AG20443 (cell line): ENCODE measurements at places on chromosomes 4 and X.

- no peak for DNase-seq
Observed at GRCh38 chr4:116499-116898, 7.8 kb upstream of the ZNF718 start.

DNA sequence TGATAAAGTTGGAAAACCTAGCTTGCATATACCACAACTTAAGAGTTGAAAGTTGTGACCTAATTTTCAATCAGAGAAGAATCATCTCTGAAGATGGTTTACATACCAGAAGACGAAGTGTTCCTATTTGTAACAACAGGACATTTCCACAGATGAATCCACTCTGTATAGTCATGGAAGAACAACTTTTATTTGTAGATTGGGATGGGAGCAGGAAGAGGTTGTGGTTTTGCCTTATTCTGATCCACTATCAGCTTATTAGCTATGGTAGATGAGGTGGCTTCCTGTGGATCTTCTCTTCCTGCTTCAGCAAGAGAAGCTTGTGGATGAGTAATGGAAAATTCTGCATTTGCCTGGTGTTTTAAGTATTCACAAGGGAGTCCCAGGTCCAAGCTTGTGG, 18.6 kb upstream of the SUPT20HL1 start:
- peak; percentile 39 for DNase-seq

- peak; percentile 44 for DNase-seq
Observed at GRCh38 chrX:151151665-151152267, 24.6 kb upstream of the GPR50 start.

GRCh38 chr4:174318829-174319764, 35.4 kb downstream of the CEP44 start:
- DNase-seq: peak; percentile 27

DNA sequence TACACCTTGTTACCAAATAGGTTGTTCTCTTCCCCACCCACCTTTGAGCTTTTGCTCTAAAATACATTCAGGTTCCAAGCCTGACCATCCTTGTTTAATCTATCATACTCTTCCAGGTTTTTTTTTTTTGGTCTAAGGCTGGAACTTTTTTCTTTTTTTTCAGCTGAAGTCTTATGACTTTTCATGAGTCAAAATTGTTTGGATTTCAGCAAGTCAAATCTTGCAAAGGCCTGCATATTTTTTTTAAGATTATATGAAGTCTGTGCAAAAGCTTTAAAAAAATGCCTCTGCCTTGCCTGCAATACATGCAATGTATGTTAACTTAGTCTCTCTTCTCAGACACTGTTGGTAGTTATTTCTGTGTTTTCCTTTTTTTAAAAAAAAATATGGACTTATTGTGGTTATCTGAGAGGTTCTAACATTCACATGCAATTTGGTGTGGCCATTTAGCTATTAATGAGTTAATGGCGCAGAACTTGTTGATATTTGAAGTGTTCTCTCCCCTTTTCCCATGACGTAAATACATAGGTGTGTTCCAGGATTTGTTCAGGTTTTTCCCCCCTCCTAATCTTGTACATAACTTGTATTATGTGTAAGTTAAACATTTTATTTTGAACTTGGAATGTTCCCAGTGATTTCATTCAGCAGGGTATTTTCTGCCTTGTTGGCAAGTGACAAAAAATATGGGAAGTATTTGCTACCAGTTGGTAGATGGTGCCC, 58.7 kb downstream of the CCKAR start:
- no peak for DNase-seq

GRCh38 chr4:140136509-140136908, 17.5 kb downstream of the MAML3 start:
- DNase-seq: peak; percentile 66

- DNase-seq: no peak
Observed at GRCh38 chr4:181956512-181956911, 286.7 kb upstream of the TENM3 start.

DNA sequence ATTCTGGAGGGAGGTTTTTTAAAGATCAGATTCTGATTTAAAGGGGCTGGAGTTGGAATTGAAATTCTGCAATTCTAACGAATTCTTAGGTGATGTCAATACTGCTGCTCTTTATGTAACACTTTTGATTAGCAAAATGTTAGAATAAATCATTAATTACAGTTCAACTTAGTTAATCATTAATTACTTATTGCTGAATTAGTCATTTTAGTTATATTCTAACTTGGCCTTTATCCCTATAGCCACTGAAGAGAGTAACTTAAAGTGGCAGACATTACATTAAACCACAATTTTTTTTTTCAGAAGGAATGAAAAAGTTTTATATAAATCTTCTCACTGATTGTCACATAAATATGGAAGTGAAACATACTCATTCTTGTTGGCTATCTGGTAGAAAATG, 206.6 kb upstream of the ITM2A start:
- no peak for DNase-seq

DNA sequence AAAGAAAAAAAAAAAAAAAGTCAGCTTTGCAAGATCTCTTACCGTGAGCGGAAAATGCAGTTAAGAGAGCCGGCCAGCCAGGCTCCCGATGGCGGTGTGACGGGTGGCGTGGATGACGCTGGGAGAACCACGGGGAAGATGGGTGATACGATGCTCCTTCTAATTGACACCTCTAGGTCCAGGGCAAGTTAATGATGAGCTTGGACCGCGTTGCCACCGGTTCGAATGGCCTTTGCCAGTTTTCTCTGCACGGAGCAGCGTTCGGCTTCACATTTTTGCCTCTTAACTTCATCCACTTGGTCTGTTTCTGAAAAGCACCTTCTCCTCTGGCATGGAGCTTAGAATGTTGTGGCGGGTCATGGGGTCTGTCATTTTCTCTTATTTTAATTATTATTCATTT, 33.2 kb downstream of the SHOX start:
- no peak for DNase-seq
